NCI-H748 treated with DMSO at 0.1 percent for 48 hours (cell line): ENCODE measurements at places on chromosomes 6 and 20.

- DNase-seq, result peak; percentile 12
These were observed 72.8 kb downstream of the RTN4IP1 start for GRCh38 chr6:106556368-106556960.

DNA sequence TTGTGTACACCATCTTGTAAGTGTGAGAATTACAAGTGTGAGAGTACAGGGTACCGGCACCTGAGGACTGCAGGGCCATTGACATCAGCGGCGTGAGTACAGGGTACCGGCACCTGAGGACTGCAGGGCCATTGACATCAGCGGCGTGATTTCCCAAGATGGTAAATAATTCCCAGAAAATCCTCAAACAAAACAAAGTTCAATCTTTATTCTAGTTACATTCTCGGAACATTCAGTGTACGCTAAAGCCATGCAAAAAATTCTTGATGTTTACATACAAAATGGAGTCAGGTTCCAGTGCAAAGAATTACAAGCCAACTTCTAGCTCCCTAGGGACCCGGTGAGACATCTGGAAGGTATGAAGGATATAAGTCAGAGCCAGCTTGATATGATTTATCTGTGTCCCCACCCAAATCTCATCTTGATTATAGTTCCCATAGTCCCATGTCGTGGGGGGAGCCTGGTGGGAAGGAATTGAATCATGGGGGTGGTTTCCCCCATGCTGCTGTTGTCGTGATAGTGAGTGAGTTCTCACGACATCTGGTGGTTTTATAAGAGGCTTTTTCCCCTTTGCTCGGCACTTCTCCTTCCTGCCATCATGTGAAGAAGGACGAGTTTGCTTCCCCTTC, 172.7 kb downstream of the TTLL2 start:
- DNase-seq, result no peak

DNA sequence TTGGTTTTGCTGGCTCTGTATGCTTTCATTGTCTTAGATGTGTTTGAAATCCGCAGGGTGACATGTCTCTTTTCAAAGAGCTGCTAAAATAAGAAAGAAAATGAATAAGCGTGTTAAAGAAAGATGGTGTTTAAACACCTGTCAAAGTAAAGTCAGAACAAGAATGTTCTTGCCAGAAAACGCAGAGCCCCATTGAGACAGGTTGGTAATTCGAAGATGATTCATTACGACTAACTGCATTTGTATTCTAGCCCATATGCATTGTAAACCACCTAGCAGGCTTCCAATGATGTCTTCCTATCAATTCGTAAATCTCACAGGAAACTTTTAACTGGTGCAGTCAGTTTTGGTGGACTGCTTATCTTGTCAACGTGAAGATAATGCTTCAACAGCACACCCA, 16.8 kb downstream of the PHACTR2 start:
- no peak for DNase-seq

DNA sequence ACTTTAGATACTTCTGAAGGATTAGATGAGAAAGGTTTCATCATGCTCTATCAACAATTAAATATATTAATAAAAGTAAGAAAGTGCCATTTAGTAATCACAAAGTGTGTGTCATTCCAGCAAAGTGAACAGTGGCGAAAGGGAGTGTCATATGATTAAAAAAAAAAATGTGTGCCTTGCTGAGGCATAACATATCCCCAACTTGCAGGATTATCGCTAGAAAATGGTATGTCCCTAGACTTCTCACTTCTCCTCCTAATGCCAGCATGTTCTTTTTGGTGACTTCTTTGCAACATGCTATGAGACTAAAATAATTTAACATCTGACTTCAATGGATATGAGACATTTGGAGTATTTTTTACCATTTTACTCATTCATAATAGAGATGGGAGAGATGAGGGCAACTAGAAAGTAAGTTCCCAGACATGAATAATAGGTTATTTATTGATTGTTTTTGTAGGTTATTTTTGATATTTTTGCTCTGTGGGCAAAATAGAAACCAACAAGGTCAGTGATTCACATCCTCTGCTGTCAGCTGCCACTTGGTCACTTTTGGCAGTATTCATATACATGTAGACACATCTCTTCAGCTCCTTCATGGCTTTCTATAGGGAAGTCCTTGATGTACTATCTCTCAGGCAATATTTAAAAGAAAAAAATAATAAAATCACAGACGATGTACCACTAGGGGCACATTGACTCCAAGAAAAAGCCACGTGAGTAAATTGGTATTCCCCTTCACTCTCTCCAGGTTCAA, 370.1 kb downstream of the BMP2 start:
- DNase-seq, result no peak

DNA sequence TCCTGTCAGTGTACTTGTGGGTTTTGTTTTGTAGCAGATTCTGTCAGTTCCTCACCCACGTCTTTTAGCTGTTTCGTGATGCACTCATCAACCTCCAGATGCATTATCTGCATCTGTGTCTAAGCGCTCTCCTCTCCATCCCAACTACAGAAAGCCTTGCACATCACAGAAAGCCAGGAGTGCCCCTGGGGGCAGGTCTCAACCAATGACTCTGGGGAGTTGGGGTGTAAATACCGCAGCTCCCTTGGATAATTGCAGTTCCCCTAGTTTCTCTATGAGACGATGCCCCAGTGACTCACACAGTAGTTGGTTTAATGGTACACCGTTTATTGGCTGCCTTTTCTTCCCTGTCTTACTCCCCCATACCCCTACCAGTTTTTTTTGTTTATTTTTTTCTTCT, 158.1 kb downstream of the SOX4 start:
- no peak for DNase-seq
